Esophagus mucosa (tissue), 1 donor: ENCODE measurements at places on chromosomes 13 and 19. TPM values are rescaled to one million over a fixed set of nuclear protein-coding genes. Genes with fewer than 3 reads are reported as not detected.

GRCh38 chr19:1343041-1343440, 40.7 kb upstream of the NDUFS7 start:
- no peak for ATAC-seq

DNA sequence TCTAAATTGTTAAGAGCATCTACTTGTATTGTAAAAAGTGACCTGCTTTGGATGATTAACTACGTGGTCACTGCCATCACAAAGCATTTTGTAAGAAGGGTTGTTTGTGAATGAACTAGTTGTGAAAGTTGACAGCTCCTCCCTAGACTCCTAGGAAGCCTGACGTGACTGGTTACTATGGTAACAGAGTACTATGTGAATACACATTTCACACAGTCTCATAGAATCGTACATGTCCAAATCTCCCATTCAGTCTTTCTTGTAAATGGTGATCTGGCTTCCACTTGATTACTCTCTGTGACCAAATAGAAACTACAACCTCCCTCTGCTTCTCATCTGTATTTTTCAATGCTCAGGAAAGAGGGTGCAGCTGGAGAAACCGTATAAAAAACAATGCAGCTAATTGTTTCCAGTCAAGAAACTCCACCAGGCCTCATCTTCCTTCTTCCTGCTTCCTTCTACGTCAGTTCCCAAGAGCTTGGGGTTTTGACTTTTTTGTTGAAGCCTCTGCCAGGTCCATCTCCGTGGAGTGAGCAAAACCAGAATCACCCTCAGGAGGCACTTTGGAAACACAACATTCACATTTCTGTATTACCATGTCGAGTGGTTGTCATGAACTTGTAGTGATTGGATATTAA, 83.4 kb downstream of the GPC6 start:
- ATAC-seq: no peak

DNA sequence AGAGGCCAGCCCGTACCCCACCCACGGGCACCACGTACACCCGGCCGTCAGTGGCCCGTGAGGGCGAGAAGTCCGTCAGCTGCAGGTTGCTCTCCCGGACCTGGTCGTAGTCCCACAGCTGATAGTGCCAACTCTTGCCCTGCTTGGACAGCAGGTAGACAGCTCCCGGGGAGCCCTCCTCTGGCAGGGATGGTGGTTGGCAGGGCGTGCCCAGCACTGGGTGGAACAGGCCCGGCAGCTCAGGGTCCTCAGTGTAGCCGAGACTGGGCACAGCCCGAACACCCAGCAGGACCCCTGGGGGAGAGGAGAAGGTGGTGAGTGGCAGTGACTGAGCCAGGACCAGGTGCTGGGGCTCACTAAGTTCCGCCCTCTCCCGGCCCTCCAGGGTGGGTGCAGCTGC, 7.8 kb downstream of the ACTMAP start:
- ATAC-seq: peak; percentile 12

DNA sequence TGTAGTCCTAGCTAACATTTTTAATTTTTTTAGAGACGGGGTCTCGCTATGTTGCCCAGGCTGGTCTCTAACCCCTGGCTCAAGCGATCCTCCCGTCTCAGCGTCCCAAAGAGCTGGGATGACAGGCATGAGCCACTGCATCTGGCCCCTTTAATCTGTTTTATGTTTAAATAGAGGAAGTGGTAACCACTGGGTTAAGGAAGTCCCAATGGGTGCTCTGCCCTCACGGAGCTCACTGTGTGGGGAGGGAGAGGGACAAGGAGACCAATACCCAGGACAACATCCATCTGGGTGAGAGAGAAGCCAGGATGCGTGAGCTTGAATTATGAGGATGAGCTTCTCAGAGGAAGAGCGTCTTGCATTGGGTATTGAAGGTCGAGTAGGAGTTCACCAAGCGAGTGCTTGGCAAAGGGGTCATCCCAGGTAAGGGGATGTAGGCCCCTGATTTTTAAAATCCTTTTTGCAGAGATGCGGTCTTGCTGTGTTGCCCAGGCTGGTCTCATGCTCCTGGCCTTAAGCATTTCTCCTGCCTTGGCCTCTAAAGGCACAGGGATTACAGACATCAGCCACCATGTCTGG, 13.8 kb downstream of the YJU2 start:
- no peak for ATAC-seq

The PSG4 gene
- 0.48 TPM for total RNA-seq

The ZNF439 gene
- 0.84 TPM for total RNA-seq

The ATXN8OS gene
- not detected for total RNA-seq

- no peak for ATAC-seq
These were observed 192.1 kb upstream of the GPR12 start for GRCh38 chr13:26952551-26953143.

The RNF17 gene
- not detected for total RNA-seq

- peak; percentile 98 for ATAC-seq
These were observed 141.7 kb upstream of the SERP2 start for GRCh38 chr13:44231786-44232516.

DNA sequence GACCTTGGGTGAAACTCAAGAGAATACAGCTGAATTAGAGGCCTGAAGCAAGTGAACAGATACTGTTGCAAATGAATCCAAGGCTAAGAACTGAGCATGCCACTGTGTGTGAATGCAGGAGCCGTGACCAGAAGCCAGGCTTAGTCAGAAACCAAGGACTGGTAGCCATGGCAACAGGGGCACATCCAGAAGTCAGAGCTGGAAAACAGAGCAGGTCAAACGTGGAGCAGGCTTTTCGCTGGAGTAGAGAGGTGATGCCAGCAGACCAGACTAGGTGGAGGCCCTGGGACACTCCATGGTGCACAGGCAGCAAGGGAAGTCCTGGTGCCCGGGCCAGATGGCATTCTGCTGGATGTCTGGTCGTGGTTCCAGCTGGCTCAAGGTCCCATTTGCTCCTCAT, 564.1 kb downstream of the PCDH9 start:
- no peak for ATAC-seq
